ENCODE measurements at places on chromosomes 5 and 9.

GRCh38 chr5:68231414-68232076, 16.0 kb downstream of the PIK3R1 start:
- DNase-seq = no peak

DNA sequence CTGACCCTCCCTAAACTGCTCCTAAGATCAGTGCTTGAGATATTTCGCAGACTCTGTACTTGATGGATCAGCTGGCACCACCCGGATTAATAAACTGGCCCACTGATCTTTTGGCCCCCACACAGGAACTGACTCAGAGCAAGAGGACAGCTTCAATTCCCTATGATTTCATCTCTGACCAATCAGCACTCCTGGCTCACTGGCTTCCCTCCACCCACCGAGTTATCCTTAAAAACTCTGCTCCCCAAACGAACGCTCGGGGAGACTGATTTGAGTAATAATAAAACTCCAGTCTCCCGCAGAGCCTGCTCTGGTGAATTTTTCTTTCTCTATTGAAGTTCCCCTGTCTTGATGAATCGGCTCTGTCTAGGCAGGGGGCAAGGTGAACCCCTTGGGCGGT, 36.5 kb upstream of the CD180 start:
- DNase-seq = peak; percentile 41

DNA sequence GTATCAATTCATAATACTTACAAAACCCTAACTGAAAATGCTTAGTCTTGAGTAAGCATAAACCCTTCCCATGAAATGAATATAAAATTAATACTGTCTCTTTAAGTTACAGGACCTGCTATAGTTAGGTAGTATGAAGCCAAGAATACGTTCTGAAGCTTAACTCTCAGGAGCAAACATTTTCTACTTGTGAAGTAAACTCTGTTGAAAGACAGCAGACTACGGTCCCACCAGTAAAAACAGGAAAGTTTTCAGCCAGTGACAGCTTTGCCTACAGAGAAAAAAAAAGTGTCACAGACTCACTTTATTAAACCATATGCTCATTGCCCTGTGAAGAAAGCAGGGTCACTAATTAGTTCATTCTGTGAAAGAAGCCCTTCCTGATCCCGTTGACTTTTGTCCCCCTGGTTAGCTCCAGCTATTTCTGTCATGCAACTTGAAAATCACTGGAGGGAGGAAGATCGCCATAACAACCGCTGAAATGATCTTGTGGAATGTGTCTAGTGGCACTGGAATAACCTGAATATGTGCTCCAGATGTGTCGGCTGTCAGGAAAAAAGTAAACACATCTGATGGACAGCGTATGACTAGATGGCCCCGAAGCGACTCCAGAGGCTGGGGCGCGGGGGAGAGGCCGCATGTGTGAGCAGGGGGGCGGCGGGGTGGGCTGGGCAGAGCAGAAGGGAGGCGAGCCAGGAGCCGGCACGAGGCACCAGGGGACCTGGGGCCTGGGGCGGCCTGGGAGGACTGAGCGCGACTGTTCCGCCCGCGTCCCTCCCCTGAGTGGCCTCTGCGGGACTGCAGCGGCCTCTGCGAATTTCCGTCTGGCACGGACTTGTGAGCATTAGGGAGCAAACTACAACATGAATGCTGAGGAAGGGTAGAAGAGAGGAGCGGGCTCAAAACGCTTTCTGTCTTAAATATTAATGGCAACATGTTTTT, 41.9 kb downstream of the BNC2 start:
- peak; percentile 18 for DNase-seq

- DNase-seq = no peak
Measured at GRCh38 chr5:163995206-163995605, 489.8 kb downstream of the MAT2B start.

- DNase-seq = no peak
Measured at GRCh38 chr5:3023656-3024055, 272.2 kb upstream of the IRX2 start.

- DNase-seq = peak; percentile 72
Measured at GRCh38 chr9:114592356-114592755, 4.8 kb downstream of the ATP6V1G1 start.

GRCh38 chr5:141942185-141942857, 15.7 kb downstream of the PCDH12 start:
- DNase-seq = no peak

GRCh38 chr5:546376-546908, 22.2 kb upstream of the SLC9A3 start:
- DNase-seq = no peak

DNA sequence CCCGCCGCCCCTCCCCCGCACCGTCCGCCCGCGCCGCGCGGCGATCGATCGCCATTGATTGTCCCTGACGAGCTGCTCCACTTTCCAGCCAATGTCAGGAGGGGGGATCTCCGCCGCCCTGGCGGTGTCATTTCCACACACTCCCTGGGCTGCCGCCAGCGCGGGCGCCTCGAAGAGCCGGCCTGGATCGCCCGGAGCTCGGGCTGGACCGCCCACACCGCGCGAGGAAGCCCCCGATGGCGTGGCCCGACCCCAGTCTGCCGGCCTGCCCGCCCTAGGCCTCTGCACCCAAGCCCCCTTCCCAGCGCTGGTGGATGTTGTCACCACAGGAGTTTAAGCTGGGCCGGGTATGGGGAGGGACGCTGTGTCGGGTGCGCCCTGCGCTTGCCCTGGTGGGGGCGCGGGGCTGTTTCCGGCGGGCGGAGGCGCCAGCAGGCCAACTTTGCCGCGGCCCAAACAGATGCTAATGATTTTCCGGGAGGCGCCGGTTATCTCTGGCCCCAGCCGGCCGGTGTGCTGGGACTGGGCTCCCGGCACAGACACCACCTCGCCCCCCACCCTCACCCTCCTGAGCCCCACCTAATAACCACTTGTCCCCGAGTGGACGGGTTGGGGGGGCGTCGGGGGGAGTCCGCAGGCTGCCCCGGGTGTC, 10.6 kb upstream of the CXXC5 start:
- DNase-seq = no peak

- DNase-seq = no peak
Measured at GRCh38 chr5:78553580-78554353, 94.8 kb downstream of the LHFPL2 start.

DNA sequence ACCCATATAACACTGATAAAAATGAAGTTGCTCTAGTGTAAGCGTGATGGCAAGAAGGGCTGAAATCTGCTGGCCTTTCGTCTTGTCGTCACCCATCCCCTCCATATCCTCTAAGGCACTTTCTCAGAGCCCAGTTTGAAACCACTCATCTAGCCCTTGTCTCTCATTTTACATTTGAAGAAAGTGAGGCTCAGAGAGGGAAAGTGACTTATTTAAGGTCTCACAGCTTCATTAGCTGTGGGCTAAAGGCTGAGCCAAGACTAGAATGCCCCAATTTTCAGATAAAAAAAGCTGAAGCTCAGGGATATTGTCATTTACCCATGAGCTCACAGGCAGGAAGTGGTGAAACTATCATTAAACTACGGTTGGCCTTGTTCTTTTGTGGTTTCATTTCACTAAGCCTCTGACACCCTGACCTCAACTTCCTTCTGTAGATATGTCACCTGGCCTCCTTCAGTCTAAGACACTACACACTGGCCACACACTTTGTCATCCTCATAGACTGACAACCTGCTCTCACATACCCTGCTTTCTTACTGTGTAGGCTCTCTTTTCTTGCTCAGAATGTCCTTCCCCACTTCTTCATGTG, 176.7 kb upstream of the DMAC1 start:
- DNase-seq = no peak

- DNase-seq = no peak
Measured at GRCh38 chr9:137123468-137123837, 8.9 kb upstream of the DPP7 start.

GRCh38 chr5:172147857-172148256, 40.2 kb downstream of the STK10 start:
- no peak for DNase-seq

DNA sequence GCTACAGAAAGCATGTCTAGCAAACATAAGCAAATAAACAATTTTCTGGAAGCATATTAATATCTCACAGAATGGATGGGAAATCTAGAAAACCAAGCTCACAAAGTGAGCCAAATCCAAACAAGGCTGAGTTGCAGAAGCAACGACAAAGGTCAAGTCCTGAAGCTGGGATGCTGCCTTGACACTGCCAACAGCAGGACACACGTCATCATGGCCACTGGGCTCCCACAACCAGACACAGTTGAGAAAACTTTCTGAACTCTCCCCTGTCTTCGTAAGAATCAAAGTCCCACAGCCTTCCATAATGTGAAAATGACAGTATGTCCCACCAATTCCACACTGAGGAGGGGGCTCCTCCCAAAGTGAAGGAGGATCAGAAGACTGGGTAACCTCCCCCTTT, 37.6 kb downstream of the EPB41L4A start:
- DNase-seq = no peak

DNA sequence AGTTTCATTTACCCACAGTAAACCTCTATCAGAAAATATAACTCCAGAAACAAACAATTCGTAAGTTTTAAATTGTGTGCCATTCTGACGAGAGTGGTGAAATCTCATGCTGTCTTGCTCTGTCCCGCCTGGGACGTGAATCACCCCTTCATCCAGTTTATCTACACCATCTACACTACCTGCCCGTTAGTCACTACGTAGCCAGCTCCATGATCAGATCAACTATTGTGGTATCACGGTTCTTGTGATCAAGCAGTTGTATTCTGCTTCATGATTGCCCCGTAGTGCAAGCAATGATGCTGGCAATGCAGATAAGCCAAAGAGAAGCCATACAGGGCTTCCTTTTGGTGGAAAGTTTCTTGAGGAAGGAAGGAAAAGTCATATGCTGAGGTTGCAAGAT, 150.3 kb downstream of the GOLPH3 start:
- no peak for DNase-seq

GRCh38 chr5:175610898-175611297, 47.0 kb upstream of the HRH2 start:
- DNase-seq = no peak

GRCh38 chr5:29899583-29899982, 1293.9 kb upstream of the CDH6 start:
- DNase-seq = no peak

GRCh38 chr9:33158843-33159776, 8.0 kb downstream of the B4GALT1 start:
- peak; percentile 36 for DNase-seq

- DNase-seq = peak; percentile 12
Measured at GRCh38 chr5:1204693-1205242, 3.4 kb downstream of the SLC6A19 start.

DNA sequence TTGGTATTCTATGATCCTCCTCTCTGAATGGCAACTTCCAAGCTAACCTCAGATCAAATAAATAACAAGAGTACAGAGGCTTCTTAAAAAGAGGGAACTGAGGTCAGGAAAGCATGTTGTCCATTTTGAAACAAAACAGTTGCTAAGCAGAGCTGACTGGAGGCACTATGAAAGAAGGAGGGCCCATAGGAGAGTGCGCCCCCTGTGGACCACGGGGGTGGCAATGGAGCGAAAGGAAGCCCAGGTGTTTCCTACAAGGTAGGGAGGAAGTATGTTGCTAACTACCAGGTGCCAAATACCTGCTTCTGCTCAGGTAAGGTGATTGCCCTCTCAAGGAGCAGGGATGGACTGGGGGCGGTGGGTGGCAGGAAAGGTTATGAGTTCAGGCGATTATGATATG, 101.8 kb upstream of the MAST4 start:
- DNase-seq = no peak

DNA sequence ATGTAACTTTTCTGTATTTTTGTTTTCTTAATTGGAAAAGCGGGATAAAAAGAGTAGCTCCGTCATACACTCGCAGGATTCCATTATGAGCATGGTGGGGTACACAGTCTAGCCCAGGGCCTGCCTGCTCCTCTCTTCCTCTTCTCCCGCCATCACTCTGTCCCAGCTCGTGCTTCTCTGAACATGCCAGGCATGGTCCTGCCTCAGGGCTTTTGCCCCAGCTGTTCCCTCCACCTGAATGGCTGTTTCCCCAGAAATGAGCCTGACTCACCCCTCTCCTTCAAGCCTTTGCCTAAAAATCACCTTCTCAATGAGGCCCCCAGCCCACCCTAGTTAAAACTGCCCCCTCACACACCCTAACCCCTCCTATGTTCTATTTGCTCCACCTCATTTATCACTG, 4.5 kb downstream of the CORO2A start:
- no peak for DNase-seq

- DNase-seq = no peak
Measured at GRCh38 chr9:38134611-38135237, 65.7 kb upstream of the SHB start.

Data from brain microvascular endothelial cell (primary cell).